A549 treated with CpdA at 1 μM for 4 hours (cell line): ENCODE measurements at places on chromosomes 5 and 9. TPM values are rescaled to one million over a fixed set of nuclear protein-coding genes. Genes with fewer than 3 reads are reported as not detected.

Gene VLDLR
- 17.8 to 24.5 TPM (median 22.4 TPM) in 5 replicates for total RNA-seq

Gene KCNV2
- total RNA-seq, result not detected in 5 replicates

Gene BTNL8
- total RNA-seq, result not detected in 5 replicates

Gene DNAH5
- 0.78 to 1.4 TPM (median 1.1 TPM) in 5 replicates for total RNA-seq

Gene PHAX
- total RNA-seq, result 49.3 to 69.2 TPM (median 53.1 TPM) in 5 replicates
